ENCODE measurements at places on chromosomes 11 and 22.

DNA sequence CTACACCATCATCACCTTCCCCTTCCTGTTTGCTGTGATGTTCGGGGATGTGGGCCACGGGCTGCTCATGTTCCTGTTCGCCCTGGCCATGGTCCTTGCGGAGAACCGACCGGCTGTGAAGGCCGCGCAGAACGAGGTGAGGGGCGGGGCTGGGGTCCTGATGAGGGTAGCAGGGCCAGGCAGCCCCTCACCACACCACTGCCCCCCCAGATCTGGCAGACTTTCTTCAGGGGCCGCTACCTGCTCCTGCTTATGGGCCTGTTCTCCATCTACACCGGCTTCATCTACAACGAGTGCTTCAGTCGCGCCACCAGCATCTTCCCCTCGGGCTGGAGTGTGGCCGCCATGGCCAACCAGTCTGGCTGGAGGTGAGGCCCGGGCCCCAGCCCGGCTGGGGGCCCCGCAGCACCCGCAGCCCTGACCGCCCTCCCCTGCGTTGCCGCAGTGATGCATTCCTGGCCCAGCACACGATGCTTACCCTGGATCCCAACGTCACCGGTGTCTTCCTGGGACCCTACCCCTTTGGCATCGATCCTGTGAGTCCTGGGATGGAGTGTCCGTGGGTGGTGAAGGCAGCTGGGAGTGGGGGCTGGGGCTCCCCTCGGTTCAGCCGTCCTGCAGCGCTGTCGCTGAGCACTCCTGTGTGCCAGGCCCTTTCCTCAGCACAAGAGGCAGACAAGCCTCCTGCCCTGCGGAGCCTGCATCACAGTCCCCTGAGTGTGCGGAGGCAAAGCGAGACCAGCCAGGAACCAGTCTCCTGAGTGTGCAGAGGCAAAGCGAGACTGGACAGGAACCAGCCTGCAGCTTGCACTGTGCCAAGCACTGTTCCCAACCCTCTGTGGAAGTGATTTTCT is 8.8 kb downstream of the TCIRG1 start:
- DNase-seq, result no peak

DNA sequence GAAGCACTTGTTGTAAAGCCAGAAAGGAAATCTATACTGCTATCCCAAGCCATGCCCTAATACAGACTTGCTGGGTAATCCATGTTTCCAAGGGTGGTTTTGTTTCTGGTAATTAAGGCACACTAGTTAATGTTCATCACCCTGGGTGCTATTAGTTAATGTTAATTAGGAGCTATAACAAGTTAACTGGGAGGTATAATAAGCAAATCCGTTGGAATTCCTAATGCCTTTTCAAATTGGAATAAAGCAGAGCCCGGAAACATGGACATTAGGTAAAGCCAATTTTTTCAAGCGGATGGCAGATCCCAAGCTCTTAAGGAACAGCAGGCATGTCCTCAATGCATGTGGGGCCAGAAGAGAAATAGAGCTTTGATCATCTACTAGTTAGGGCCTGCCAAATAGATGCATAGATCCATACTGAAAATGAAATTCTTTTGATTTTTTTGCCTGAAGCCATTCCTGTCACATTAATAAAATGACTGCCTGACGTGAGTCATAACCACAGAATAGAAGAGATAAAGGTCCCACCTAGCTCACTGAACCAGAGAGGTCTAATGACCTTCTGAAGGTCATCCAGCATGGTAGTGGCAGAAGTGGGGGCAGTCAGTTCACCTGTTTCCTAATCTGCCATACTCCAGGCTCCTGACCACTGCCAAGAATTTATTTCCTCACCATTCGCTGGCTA is 28.5 kb upstream of the CCDC34 start:
- DNase-seq, result no peak

GRCh38 chr11:121426476-121427399 is 25.4 kb upstream of the SORL1 start:
- peak; percentile 51 for DNase-seq

DNA sequence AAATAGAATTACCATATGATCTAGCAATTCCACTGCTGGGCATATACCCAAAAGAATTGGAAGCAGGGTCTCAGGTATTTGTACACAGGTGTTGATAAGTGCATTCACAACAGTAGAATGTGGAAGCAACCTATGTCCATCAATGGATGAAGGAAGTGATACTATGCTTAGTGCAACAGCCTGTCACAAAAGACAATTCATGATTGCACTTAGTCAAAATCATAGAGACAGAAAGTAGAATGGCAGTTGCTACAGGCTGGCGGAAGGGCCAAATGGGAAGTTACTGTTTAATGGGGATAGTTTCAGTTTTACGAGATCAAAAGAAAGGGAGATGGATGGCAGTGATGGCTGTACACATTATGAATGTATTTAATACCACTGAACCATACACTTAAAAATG is 42.0 kb downstream of the SGSM3 start:
- DNase-seq, result no peak

- DNase-seq, result no peak
Observed at GRCh38 chr11:553083-553987, 7.2 kb downstream of the LMNTD2 start.

GRCh38 chr11:1600626-1601025 is 2.5 kb upstream of the KRTAP5-2 start:
- no peak for DNase-seq

- no peak for DNase-seq
Observed at GRCh38 chr11:98300719-98301118, 720.0 kb upstream of the CNTN5 start.

DNA sequence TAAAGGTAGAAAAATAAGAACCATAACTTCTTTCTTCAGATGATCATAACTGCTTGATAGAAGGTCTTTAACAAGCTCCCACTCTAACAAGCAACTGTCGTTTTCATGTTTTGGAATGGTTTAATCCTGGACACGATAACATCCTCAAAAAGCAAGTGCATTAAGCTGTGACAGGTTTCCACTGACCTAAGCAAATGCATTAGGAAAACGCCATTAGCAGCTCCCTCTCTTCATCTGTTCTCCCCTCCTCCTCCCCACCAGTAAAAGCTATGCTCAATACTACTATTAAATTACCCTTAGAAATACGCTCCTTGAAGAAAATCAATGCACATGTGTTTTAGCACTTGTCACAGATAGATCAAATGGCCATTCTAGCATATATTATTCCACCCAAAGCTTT is 729.4 kb downstream of the OPCML start:
- DNase-seq, result no peak

DNA sequence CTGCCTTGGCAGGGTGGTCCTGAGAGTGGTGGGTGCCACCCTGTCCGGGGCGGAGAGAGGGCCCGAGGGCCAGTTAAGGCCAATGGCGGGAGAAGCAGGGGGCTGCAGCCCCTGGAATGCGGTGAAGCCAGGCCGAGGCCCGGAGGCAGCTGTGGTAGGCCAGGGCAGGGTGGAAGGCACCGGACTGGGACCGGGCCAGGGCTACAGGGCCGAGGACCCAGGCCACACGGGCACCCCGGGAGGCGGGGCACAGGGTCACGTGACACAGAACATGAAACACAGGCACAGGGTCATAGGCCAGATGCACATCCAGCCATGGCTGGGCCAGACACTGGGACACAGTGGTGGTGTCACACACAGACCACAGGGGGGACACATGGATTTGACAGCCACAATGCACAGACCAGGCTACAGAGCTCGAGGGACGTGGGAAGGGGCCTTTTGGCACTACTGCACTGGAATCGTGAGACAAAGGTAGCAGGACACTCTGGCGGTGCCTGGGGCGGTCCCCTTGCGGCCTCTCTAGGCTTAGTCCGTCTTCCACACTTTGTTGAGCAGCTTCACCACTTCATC is 2.8 kb downstream of the SLC25A1 start:
- no peak for DNase-seq

DNA sequence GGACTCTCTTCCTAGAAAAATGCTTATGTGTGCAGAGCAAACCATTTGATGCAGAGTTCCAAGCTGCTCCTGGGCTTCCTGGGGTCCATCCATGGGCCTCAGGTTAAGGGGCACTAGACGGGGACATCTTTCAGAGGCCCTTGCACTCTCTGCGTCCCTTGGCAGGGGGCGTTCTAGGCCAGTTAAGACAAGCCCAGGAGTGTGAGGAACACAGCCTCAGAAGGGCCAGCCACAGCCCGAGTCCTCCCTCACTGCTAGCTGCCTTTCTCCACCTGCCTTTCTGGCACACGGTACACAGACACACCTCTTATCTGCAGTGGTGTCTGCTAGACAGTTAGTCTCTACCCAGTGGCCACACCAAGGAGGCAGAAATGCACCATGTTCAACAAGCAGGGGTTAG is 18.0 kb upstream of the BID start:
- no peak for DNase-seq

DNA sequence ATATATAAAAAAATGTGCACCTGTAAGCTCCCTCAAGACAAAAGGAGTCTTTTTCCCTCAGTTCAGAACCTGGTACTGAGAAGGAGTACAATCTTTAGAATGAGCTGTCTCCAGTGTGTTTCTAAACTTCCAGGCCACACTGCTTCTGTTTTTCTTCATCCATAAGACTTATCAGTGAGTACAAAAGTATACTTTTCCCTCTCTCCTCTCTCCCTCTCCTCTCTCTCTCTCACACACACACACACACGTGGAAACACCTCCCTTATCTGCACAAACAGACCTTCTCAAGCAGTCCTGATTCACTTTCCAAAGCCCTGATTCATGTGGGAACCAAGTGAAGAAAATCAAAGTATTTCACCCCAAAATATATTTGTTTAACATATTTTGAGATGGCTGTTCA is 220.7 kb upstream of the UBASH3B start:
- no peak for DNase-seq

DNA sequence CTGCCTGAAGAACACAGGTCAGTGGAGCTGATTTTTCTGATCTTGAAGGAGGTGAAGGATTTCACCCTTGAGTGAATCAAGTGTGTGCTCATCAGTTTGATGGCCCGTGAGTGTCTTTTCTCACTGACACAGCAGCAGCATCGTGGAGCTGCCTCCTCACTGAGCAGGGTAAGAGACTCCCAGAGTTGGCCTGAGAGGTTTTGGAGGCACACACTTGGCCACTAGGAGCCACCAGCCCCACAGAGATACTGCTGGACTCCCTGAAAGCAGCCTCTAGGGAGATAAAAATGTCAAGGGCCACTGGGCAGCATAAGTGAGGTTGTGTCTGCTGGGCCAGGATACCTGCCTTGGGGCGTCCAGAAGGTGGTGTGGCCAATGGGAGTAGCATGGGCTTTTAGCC is 245.4 kb downstream of the GRIK4 start:
- no peak for DNase-seq

DNA sequence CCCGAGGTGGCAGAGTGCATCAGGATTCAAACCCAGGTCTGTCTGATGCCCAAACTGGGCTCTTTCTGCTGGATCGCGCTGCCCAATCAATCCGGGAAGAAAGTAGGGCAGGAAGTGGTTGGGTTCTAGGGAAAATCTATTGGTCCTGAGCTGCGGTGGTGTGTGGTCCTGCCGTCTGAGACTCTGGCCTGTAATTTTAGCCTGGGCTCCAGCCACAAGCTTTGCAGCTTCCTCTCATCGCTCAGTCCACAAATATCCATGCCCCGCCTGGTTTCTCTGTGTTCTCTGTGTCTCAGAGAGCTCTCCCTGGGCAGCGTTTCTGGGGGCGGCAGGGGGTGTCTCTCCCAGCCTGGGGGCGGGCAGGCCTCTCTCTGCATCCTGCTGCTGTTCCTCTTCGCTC is 18.7 kb downstream of the CACNG2 start:
- no peak for DNase-seq

GRCh38 chr11:102138670-102139069 is 28.4 kb downstream of the YAP1 start:
- no peak for DNase-seq

- DNase-seq, result no peak
Observed at GRCh38 chr11:19772480-19772879, 59.8 kb downstream of the NAV2 start.

- DNase-seq, result no peak
Observed at GRCh38 chr11:132459736-132460135, 1072.6 kb downstream of the OPCML start.

DNA sequence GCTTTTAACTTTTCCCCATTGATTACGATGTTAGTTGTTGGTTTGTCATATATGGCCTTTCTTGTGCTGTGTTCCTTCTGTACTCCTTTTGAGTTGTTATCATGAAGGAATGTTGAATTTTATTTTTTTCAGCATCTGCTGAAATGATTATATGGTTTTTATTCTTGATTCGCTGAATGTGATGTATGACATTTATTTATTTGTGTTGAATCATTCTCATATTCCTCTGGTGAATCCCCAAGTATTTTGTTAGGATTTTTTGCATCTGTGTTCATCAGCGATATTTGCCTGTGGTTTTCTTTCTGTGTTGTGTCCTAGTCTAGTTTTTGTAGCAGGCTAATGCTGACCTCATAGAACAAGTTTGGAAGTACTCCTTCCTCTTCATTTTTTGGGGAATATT is 78.2 kb downstream of the GGT1 start:
- no peak for DNase-seq

DNA sequence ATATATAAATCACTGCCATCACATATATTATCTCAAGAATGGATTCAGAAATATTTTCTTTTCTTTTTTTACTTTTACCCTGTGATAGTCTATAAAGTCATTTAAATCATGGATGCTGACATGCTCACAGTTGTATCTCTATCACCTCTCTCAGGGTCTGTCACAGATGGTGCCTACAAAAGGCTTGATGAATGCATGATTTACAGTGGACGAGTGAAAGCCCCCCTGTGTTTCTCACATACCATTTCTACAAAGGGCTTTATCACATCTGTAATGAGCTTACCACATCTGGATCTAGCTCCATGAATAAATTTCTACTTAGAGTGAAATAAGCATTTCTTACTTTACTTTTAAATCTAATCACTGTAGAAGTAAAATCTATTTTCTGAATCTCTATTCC is 121.4 kb upstream of the CARD18 start:
- DNase-seq, result no peak

GRCh38 chr11:107864591-107864990 is 6.0 kb upstream of the SLC35F2 start:
- no peak for DNase-seq

- DNase-seq, result peak; percentile 70
Observed at GRCh38 chr11:64743591-64744543, at the start of gene RASGRP2. Gene RASGRP2, minus strand, starts transcription at chr11:64744142. Its CDS starts 1,276 bp downstream, at chr11:64742866.

DNA sequence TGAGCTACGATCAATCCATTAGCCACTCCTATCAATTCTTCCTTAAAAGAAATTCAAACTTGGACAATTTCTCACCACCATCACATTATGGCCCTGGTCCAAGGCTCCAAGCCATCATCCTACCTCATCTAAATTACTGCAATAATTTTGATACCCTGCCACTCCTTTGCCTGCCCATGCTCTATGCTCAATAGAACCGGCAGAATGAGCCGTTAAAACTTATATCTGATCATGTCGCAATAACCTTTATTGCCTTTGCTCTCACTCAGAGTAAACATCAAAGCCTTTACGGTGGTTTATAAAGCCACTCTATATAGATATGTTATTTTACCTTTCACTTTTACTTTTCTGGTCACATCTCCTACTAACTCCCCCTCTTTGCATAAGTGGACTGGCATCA is 2392.1 kb upstream of the RAG2 start:
- no peak for DNase-seq

- DNase-seq, result no peak
Observed at GRCh38 chr22:17570851-17571631, 7.7 kb downstream of the SLC25A18 start.

GRCh38 chr11:124880290-124880611 is 15.0 kb downstream of the ROBO3 start:
- DNase-seq, result no peak

Measured in stimulated activated CD4-positive, alpha-beta T cell treated with anti-CD3 and anti-CD28 coated beads, Interleukin-1b, Interleukin-23, amount 100 ng/mL, for 4 hours (primary cell).